ENCODE measurements at places on chromosomes 13 and 19.

- no peak for DNase-seq
Observed at GRCh38 chr13:107119989-107120881, 552.3 kb upstream of the ARGLU1 start.

DNA sequence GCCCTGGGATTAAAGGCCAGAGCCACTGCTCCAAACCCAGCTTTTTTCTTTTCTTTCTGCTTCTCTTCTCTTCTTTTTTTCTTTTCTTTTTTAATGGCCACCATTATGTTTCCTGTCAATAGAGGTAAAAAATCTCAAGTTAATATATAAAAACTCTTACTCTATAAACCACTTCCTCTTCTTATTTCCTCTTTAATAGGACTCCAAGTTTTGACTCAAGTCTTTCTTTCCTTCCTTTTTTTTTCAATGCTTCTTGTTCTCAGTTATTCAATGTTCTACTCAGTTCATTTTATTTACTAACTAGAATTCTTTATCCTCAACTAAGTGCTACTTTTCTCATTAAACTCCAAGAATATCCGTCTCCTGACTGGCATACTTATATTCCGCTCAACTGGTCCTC, 27.1 kb upstream of the MYCBP2 start:
- no peak for DNase-seq

GRCh38 chr13:111241006-111241755, 79.3 kb upstream of the TEX29 start:
- no peak for DNase-seq

GRCh38 chr13:34757441-34757840, 184.6 kb upstream of the NBEA start:
- no peak for DNase-seq

DNA sequence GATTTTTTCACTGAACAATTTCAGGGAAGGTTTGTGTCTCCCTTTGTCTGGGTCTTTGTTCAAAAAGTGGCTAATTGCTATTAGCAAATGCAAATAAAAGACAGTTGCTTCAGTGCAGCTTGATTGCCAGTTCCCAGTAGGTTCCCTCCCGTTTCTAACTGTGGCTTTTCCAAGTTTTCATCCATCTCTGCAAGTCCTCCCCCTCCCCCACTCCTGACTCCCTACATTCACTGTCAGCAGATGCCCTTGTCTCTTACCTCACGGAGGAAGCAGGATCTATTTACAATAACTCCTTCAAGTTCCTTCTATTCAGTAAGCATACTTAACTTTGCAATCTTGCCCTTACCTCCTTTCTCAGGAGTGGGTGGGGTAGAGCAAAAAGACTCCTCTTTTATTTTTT, 55.4 kb upstream of the SCEL start:
- no peak for DNase-seq

DNA sequence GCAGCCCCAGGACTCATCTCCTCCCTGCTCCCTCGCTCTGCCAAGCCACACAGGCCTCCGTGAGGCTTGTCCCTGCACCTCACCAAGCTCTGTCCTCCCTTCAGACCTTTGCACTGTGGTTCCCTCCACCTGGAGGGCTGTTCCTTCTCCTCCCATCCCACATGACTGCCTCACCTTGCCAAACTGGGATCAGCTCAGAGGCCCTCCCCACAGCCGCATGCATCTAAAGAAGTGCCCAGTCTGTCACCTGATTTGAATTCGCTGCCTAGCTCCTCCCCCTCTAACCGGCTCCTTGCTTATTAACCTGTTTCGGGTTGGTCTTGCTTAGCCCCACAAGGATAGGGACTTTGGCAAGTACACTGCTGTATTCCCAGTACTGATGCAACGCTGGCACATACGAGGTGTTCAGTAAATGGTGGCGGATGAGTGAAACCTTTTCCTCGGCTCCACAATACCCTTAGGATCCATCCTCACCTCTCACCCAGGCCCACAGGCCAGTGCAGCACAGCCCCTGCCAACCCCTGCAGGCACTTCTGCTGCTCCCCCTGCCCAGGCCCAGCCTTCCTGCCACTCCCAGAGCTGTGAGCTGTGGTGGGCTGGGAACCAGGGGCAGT, 4.4 kb downstream of the AKT2 start:
- no peak for DNase-seq

DNA sequence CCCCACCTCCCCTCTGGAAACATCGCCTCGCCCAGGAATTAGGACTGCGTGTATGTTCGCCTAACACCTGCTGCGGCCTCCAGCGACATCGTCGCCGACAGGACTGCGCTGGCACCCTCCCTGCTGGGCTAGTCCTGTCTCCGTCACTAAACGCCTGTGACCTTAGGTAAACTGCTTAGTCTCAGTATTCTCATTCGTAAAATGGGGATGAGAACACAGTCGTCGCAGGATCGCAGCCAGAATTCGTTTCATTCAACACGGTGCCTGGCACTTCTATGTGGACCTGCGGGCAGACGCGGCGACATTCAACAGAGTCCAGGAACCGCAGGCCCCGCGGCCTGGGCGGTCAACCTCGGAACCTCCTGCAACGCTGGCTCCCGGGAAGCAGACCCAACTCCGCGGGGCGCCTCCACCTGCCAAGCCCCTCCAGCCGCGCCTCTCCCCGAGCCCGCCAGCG, 485 bp downstream of the CRYL1 start:
- peak; percentile 47 for DNase-seq

- DNase-seq = no peak
Observed at GRCh38 chr13:78183732-78184131, 265.1 kb upstream of the EDNRB start.

- no peak for DNase-seq
Observed at GRCh38 chr13:101654883-101655282, 202.4 kb downstream of the ITGBL1 start.

DNA sequence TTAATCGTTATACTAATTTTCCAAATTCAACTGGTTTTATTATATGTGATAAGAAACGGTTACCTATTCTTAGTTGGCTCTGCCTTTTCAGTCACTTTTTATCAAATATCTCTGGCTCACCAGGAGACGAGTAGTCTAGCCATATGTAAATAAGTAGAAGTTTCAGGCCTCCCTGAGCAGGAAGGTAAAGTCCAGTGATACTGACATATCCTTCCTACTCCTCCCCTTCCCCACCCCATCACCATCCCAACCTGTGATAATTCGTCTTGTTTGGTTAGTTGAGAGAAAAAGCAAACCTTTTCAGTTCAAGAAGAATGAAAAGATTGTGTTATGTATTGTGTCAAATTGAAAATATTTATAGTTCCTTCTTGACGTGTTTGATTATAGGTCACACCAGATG, 53.9 kb downstream of the TM9SF2 start:
- DNase-seq = no peak

DNA sequence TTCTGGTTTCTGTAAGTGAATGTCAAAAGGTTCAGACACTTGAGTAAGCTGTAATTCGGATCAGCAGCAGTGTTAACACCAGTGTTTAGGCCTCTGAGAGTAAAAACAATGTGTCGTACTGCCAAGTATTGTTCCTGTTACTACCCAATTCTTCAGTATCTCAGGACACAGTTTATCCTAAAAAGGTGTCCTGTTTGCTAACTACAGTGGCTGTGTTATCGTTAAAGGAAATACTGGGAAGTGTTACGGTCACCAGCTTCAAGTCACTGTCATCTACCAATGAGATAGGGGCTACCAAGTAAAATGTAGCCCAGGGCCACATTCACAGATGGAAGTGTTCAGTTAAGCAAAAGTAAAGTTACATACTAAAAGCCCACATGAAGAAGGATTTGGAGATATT, 2.3 kb upstream of the UPF3A start:
- no peak for DNase-seq

- DNase-seq = no peak
Observed at GRCh38 chr13:93399212-93399611, 172.6 kb downstream of the GPC6 start.

DNA sequence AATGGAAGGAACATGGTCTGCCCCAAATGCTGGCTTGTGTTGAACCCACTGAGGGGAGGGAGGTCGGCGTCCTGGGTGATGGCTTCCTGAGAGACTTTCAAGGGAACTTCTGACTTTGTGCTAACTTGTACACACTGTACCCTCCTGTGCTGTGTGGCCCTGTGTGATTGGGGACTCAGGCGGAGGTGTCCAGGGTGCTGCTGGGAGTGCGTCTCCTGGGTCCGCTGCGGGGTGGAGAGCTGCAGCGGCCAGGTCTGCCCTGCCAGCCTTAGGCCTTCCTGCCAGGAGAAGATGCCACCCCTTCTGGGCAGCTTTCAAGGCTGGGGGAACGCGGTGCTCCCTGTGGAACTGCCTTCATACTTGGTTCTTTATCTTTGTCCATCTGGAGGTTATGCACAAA, 170.1 kb downstream of the URI1 start:
- DNase-seq = no peak
